NCI-H524 treated with DMSO at 0.1 percent for 48 hours (cell line): ENCODE measurements at places on chromosomes 11 and 22.
A peak's percentile ranks its signal among the peaks of the same experiment; 100 is the strongest.

DNA sequence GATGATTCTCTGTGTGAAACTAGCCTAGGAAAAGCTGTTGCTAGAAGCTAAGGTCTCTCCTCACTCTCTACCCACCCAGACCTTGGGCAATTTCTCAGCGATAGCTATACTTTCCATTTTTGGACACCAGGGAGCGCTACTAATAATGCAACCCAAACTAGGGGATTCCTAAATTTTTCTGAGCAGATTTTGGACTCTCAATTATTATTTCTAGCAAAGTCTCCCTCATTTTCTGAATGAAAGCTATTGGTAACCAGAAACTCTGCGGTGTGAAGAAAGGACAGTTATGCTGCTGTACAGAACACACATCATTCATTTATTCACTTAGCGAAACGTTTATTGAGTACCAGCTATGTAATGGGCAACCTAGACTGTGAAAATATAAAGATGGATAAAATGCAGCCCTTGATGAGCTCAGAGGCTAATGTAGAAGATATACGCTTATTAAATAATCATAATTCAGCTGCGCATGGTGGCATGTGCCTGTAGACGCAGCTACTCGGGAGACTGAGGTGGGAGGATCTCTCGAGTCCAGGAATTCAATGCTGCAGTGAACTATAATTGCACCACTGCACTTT, 6.1 kb upstream of the STIM1 start:
- DNase-seq, result no peak

DNA sequence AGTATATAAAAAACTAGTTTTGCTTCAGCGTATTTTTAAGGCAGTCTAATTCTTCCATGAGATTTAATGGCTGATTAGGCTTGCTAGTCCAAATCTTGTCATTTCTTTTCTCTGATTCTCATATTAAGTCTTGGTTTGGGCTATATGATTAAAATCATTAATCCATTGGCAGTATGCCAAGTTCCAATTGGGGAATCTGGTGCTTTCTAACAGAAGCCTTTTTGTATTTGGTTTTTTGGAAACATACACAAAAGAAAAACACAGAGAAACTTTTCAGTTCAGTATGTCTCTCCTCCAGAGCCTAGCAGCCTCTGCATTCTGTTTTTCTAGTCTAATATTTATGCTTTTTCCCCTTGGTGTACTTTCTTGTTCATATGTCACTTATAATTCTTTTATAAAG, 37.9 kb downstream of the SWAP70 start:
- no peak for DNase-seq

DNA sequence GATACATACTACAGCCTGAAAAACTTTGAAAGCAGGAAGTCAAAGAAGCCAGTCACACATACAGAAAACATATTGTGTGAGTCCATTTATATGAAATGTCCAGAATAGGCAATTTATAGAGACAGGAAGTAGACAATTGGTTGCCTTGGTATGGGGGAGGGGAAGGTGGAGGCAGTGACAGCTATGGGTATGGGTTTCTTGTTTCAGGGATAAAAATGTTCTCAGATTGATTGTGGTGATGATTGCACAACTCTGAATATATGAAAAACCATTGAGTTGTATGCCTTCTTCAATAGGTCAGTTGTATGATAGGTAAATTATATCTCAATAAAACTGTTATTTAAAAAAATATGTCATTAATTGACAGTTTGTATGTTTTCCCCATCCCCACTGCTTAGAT, 137.6 kb downstream of the SNX19 start:
- DNase-seq, result no peak

DNA sequence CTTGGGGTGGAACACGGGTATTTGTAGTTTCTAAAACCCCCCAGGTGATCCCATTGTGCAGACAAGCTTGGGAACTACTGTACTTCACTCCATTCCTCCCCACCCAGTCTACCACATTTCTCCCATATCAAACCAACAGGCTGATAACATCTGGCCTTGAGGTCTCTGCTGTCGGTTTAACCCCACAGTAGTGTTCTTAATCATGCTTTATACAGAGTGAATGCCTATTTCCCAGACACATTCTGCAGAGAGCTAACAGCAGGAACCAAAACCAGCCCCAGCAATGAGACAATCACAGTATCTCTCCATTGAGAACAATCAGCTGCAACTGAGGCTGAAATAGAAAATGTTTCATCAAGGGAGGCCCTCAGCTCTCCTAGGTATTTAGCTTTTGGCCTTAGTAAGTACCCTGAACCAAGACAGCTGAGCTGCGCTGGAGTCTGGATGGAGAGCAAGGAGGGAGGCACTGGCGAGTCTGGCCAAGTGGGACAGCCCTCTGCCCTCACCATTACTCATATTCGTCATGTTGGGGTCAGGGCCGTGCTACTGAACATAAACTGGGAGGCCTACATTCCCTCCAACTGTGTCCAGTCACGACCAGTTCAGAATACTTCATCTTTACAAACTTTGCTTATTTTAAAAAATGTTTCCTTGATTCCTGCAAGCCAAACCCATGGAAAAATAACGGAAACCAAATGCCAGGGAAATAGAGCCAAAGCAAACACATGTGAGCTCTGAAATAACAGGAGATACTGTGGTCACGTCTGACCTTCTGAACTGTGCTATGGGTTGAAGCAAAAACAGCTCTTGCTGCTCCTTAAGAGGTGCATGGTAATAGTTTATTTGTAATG, 81.0 kb downstream of the CCDC34 start:
- DNase-seq, result no peak

GRCh38 chr11:14578541-14578956, 58.4 kb upstream of the PSMA1 start:
- peak; percentile 20 for DNase-seq

DNA sequence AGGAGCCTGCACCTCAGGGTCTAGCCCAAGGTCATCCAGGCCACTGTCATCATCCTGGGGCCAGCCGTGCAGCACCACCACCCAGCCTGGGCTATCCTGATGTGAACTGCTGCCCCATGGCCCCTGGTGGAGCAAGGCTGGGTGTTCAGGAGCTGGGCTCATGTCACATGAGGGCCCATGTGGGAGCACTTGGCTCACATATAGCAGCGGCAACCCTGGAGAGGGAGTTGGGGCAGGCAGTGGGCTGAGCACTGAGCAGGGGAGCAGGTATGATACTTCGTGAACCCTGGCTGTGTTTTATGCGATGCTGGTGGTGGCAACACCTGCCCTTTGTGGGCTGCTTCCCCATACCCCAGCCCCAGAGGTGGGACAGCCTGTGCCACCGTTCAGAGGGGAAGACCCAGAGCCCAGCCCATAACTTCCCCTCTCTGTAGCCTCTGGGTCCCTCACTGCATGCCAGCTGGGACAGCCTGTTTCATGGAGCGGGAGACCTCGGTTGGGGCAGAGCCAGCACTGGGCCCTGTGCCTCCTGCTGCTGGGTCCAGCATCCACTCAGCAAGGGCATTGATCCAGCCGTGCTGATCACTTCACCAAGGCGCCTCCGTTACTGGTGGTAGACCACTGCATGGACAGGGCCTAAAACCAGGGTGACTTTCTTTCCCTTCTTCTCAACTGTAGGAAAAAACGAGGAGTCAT, 62.5 kb upstream of the SUSD2 start:
- no peak for DNase-seq

GRCh38 chr22:42473484-42474193, 41.4 kb upstream of the NFAM1 start:
- DNase-seq, result peak; percentile 19

DNA sequence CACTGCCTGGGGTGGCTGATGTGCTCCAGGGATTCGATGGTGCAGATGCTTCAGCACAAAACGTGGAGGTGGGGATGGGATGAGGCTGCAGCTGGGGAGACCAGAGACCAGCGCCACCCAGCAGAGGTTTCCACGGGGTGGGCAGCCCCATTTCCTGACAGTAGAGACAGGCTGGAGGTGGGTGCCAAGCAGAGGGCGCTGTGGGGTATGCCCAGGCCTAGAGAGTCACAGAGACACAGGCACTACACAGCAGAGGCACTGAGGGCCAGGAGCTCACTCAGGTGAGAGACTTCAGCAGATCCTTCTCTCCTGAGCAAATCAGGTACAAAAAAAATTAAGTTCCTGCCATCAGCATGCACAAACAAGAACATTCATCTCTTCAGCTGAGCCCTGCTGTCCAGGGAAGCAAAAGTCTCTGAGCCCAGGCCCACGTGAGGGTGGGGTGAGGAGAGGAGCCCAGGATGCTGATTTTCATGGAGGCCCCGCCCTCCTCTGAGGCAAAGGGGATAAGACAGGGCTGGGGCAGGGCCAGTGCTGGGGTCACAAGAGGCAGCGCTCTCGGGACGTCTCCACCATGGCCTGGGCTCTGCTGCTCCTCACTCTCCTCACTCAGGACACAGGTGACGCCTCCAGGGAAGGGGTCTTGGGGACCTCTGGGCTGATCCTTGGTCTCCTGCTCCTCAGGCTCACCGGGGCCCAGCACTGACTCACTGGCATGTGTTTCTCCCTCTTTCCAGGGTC, 53.1 kb downstream of the GGTLC2 start:
- DNase-seq, result no peak

DNA sequence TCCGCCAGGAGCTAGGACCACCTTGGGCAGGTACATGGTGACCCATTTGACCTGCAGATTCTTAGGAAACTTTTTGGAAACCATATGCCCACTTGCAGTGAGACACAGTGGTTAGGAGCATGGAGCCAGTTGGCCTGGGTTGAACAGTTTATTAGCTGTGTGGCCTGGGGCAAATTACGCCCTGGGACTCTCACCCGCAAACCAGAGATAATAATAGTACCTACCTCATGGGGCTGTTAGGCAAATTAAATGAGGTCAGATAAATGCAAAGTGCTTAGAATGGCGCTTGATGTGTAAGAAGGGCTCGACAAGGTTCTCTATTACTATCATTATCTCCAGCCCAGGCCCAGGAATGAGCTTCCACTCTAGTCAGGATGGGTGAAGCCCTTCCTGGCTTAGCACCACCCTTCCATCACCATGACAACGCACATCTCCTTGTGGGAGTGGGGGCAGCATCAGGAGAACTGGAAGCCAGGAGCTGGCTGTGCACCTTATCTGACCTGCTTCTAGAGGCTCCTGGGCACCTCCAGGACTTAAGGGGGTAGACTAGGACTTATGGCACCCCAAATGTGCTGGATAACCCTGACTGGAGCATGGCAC, 5.1 kb downstream of the SYT12 start:
- DNase-seq, result no peak

DNA sequence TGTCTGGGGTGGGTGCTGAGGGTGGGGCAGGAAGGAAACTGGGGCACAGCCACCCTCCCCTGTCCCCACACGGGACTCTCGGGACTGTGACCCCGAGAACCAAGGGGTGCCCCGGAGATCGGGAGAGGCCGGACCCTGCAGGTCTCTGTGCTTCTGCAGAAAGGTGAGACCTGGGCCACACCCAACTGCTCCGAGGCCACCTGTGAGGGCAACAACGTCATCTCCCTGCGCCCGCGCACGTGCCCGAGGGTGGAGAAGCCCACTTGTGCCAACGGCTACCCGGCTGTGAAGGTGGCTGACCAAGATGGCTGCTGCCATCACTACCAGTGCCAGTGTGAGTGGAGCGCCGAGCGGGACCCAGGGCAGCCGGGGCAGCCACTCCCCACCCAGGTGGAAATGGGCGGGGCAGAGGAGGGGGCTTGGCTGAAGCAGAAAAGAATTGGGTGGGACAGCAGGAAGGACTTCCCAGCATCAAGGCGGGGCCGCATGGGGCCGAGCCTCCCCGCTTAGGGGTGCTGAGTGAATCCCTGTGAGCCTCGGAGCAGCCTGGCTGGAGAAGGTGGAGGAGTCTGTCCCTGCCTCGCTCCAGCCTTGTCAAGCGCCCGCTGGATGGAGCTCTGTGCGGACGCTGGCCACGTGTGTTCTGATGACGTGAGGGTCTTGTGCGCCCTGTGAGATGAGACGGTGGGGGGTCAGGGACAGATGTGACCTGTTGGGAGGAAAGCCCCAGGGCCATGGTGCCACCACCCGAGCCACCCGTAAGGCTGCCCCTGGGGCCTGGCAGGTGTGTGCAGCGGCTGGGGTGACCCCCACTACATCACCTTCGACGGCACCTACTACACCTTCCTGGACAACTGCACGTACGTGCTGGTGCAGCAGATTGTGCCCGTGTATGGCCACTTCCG, 29.3 kb upstream of the MUC5B start:
- DNase-seq, result no peak
